ENCODE measurements at places on chromosomes 3 and 15.

GRCh38 chr3:127833281-127834032, 11.1 kb upstream of the MGLL start:
- peaks cover 13% of the 10 kb centered on the region for H3K36me3 ChIP-seq
- H3K4me1 ChIP-seq: peaks cover 9% of the 10 kb centered on the region
- DNase-seq: no peak

DNA sequence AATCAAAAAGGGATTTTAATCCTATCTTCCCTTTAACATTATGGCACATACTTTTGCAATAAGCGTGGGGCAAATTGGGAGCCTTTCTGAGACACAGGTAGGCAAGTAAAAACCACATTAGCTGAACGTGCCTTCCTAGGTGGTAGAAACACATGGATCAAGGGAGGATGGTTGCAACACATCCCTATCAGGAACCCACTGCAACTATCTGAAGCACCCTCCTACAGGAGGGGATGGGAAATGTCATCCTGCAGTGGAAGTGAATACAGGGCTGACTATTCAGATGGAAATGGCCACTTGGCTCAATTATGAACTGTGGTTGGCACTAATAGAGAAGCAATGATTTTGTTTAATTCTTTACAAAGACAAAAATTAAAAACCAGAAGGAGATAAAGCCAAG, 826.3 kb downstream of the FHIT start:
- no peak overlapping the region for H3K4me3 ChIP-seq
- no peaks in the 10 kb centered on the region for H3K27me3 ChIP-seq

DNA sequence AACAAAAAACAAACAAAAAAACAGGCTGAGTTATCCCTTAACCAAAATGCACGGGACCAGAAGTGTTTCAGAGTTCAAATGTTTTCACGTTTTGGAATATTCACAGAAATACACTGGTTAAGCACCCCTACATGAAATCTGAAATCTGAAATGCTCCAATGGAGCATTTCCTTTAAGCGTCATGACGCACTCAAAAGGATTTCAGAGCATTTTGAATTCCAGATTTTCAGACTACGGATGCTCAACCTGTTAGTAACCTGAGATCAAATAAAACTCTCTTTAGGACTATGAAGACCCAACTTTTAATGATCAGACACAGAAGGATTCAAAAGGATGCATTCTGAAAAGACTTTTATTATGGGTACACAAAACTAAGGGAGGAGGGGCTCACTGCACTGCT, 9.6 kb downstream of the CLPX start:
- H3K27ac ChIP-seq: no peak overlapping the region
- H3K4me3 ChIP-seq: no peak overlapping the region
- H3K4me1 ChIP-seq: no peaks in the 10 kb centered on the region
- H3K27me3 ChIP-seq: no peaks in the 10 kb centered on the region

DNA sequence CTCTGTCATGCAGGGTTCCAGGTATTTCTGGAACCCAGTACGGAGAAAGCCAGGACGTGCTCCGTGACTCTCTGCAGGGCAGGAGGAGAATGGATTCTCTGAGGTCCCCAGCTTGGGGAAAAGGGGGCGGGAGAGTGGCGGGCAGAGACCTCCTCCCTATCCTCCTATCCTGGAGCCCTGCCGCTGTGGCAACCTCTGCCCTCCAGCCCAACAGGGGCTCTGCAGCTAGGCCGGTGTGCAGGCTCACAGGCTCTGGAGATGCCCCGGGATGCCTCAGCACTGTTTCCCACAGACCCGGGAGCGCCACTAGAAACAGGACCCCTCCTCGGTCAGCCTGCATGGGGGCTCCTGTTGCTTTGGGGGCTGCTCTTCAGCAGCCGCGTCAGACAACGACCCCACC, 43.1 kb downstream of the NUP210 start:
- peaks cover 7% of the 10 kb centered on the region for H3K36me3 ChIP-seq
- H3K27me3 ChIP-seq: no peaks in the 10 kb centered on the region
- DNase-seq: no peak
- peaks cover 8% of the 10 kb centered on the region for H3K4me1 ChIP-seq
- H3K4me3 ChIP-seq: no peak overlapping the region
- H3K27ac ChIP-seq: no peak overlapping the region

DNA sequence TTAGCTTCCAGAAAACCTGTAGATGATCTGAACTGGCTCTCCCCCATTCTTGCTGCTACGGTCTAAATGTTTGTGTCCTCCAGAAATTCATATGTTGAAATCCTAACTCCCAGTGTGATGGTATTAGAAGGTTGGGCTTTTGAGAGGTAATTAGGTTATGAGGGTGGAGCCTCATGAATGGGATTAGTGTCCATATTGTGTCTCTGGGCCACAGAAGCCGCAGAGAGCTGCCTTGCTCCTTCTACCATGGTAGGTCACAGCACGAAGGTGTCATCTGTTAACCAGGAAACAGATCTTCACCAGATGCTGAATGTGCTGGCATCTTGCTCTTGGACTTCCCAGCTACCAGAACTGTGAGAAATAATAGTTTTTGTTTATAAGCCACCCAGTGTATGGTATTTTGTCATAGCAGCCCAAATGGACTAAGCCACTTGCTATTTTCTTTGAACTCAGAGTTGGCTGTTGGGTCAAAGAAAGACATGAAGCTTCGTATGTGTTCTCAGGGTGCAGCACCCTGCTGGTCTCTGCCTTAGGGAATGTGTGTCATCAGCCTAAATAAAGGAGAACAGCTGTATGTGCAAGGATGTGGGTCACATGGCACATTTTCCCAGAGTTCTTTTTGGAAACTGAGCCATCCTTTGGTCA, 317.5 kb upstream of the SLCO3A1 start:
- H3K27ac ChIP-seq: peak overlapping the region; percentile 67
- H3K4me3 ChIP-seq: no peak overlapping the region
- no peaks in the 10 kb centered on the region for H3K27me3 ChIP-seq
- DNase-seq: no peak
- H3K4me1 ChIP-seq: peaks cover 40% of the 10 kb centered on the region

GRCh38 chr3:51671734-51672475, 853 bp downstream of the TEX264 start:
- peaks cover 2% of the 10 kb centered on the region for H3K27me3 ChIP-seq
- peak overlapping the region; percentile 86 for H3K4me3 ChIP-seq
- H3K4me1 ChIP-seq: peaks cover 42% of the 10 kb centered on the region
- peaks cover 6% of the 10 kb centered on the region for H3K36me3 ChIP-seq
- peak overlapping the region; percentile 35 for H3K27ac ChIP-seq
- DNase-seq: peak; percentile 48

- no peak overlapping the region for H3K27ac ChIP-seq
- peaks cover 10% of the 10 kb centered on the region for H3K4me1 ChIP-seq
- no peak overlapping the region for H3K4me3 ChIP-seq
- no peaks in the 10 kb centered on the region for H3K36me3 ChIP-seq
These were observed 37.5 kb upstream of the STIMATE start for GRCh38 chr3:52934630-52935530.

DNA sequence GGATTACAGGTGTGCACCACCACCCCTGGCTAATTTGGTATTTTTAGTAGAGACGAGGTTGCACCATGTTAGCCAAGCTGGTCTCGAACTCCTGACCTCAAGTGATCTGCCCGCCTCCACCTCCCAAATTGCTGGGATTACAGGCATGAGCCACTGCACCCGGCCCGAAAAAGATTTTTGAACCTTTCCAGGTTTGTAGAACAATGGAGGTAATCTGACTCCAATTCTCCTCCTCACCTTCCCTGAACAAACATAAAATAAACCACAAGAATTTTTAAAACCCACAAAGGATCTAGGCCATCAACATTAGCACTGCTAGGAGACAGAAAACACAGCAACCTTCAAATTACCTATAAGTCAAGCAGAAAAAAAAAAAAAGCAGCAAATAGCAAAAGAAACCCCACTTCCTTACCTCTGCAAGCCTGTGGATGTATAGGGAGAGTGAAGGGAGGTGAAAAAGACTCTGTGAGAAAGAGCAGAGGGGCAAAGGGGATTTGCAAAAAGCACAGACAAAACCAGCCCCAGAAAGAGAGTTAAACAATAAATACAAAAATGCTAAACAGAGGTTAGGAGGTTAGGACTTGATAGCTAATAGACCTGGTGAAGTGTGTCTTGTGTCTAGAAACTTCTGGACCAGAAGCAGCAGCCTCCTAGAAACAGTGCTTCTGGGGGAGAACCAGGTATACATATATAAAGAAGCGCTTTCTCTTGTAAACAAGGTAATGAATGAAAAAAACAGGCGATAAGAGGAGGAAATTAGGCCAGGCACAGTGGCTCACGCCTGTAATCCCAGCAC, 32.1 kb downstream of the TFDP2 start:
- no peaks in the 10 kb centered on the region for H3K36me3 ChIP-seq
- H3K27ac ChIP-seq: peak overlapping the region; percentile 1
- H3K27me3 ChIP-seq: no peaks in the 10 kb centered on the region
- no peak for DNase-seq
- H3K4me3 ChIP-seq: no peak overlapping the region

DNA sequence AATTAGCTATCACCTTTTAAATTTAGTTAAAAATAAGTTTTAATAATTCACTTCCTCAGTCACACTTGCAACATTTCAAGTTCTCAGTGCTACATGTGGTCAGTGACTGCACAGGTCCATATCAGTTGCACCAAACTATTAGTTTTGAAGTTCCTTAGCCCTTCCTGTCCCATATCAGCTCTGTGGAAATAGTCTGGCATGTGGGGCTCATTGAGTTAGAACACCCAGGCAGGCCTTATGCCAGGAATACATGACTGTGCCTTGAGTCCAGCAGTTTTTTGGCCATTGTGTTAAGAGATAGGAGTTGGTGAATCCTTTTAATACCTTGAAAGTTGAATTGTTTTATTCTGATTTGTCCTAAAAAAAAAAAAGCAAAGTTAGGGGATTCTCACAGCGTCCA, 153.7 kb upstream of the BFSP2 start:
- H3K36me3 ChIP-seq: peaks cover 3% of the 10 kb centered on the region
- DNase-seq: no peak
- H3K4me3 ChIP-seq: no peak overlapping the region

- H3K4me3 ChIP-seq: no peak overlapping the region
- no peaks in the 10 kb centered on the region for H3K4me1 ChIP-seq
- no peaks in the 10 kb centered on the region for H3K27me3 ChIP-seq
- no peaks in the 10 kb centered on the region for H3K36me3 ChIP-seq
- H3K27ac ChIP-seq: no peak overlapping the region
These were observed 48.3 kb downstream of the SPTSSB start for GRCh38 chr3:161322781-161323568.

DNA sequence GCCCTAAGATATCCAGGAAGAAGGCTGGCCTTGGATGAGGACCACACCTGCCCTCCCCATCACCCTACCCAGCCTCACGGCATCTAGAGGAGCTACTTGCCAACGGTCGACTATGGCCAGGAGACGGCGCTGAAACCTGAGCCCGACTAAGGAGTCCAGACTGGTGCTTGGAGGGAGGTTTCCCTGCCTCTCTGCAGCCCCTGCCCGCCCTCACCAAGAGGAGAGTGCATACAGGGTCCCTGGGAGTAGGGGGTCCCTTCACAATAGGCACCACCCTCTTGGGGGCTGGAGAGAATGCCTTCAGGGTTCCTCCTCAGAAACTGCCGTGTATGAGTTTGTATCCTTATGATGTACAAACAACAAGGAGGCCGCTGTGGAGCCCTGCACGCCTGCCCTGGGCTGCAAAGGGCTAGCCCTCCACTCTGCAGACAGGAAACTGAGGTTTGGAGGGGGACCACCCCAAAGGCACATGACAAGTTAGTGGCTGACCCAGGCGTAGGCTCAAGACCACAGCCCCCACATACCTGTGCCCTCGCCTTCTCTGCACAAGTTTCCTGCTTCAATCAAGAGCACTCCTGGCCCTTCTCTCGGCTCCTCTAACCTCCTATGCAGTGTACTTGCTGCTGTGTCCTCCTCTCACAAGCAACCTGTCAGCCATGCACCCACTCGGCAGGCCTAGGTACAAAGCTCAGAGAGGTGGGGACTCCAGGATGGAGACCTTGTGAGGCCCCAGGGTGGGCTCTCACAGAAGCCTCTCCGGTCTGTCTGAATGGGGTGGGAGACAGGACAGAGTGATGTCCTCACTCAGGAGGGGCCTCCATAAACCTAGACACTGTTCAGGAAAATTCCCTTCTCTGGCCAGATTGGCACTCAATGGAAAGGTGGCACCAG, 7.4 kb downstream of the KLF15 start:
- H3K27ac ChIP-seq: peak overlapping the region; percentile 57
- no peak for DNase-seq
- peaks cover 2% of the 10 kb centered on the region for H3K36me3 ChIP-seq
- H3K27me3 ChIP-seq: no peaks in the 10 kb centered on the region
- peaks cover 6% of the 10 kb centered on the region for H3K4me1 ChIP-seq

GRCh38 chr15:47415539-47415971, 301.8 kb upstream of the SEMA6D start:
- H3K27ac ChIP-seq: peak overlapping the region; percentile 7
- H3K27me3 ChIP-seq: no peaks in the 10 kb centered on the region
- no peak overlapping the region for H3K4me3 ChIP-seq
- H3K36me3 ChIP-seq: no peaks in the 10 kb centered on the region

DNA sequence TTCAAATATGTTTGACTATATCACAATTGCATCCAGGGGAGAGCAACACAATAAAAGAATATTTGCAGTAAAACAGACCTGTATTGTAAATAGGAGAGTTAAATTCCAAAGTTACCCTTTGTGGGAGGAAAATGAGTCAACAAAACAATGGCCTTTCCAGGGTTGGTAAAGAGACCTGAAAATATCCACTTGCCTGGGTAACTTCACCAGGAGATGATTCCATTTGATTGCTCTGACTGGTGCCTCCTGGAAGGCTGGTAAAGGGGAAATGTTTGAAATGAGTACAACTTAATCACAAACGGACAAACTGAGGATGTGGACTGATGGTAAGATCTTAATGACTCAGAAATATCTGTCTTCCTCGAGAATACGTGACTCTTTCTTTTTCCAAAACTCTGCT, 43.6 kb upstream of the SRGAP3 start:
- peaks cover 11% of the 10 kb centered on the region for H3K4me1 ChIP-seq
- H3K27me3 ChIP-seq: no peaks in the 10 kb centered on the region
- no peak for DNase-seq
- no peak overlapping the region for H3K27ac ChIP-seq
- H3K4me3 ChIP-seq: no peak overlapping the region

DNA sequence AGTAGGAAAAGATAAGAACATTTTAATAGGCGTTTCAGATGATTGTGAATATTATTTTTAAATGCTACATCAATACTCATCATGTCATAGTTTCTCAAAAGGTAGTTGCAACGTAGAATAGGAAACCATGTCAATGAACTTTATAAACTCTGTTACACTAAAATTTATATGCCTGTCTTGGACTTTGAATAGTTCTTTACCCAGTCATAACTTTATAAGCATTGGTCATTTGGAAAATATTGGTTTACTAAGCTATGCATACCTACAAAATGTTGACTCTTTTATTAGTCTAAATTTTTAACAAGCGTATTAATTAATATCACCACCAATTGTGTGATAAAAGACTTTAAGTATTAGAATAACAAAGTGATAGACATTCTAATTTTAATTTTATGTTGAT, 293.5 kb downstream of the CGGBP1 start:
- H3K4me3 ChIP-seq: no peak overlapping the region
- DNase-seq: no peak
- H3K27me3 ChIP-seq: no peaks in the 10 kb centered on the region

Measured in neural crest cell (in vitro differentiated cells).